Transverse colon (tissue), 4 donors: ENCODE measurements at places on chromosomes 7 and 10. TPM values are rescaled to one million over a fixed set of nuclear protein-coding genes. Genes with fewer than 3 reads are reported as not detected.

CPEB3 gene
- total RNA-seq, result 12.3 TPM

CAV2 gene
- total RNA-seq, result 4.1 TPM

AEBP1 gene
- 96.1 TPM for total RNA-seq

CYP26C1 gene
- not detected for total RNA-seq

BEND7 gene
- total RNA-seq, result 41.4 TPM

ARL4A gene
- 10.5 TPM for total RNA-seq

MKLN1 gene
- total RNA-seq, result 59.9 TPM

CHST15 gene
- total RNA-seq, result 25.4 TPM

PMS2 gene
- 1.4 TPM for total RNA-seq

KLF14 gene
- not detected for total RNA-seq

URGCP gene
- 54.8 TPM for total RNA-seq

RET gene
- total RNA-seq, result 0.37 TPM

C10orf53 gene
- not detected for total RNA-seq

- no peaks in the 10 kb centered on the region for H3K27me3 ChIP-seq
- H3K4me3 ChIP-seq, result no peak overlapping the region
- no peak for DNase-seq
- H3K4me1 ChIP-seq, result no peaks in the 10 kb centered on the region
- no peak overlapping the region for H3K27ac ChIP-seq
These were observed 36.7 kb downstream of the CSGALNACT2 start for GRCh38 chr10:43174969-43175368.

GRCh38 chr7:148155826-148156225, 434.7 kb upstream of the C7orf33 start:
- H3K4me1 ChIP-seq, result peaks cover 4% of the 10 kb centered on the region
- H3K4me3 ChIP-seq, result no peak overlapping the region
- no peaks in the 10 kb centered on the region for H3K27me3 ChIP-seq
- H3K36me3 ChIP-seq, result no peaks in the 10 kb centered on the region
- no peak for DNase-seq
- no peak overlapping the region for H3K27ac ChIP-seq

- no peak overlapping the region for H3K27ac ChIP-seq
- H3K4me1 ChIP-seq, result no peaks in the 10 kb centered on the region
These were observed 225.4 kb upstream of the ZWINT start for GRCh38 chr10:56586461-56586891.

GRCh38 chr10:71367271-71367670, 29.4 kb upstream of the CDH23 start:
- H3K27ac ChIP-seq, result no peak overlapping the region
- no peaks in the 10 kb centered on the region for H3K36me3 ChIP-seq

DNA sequence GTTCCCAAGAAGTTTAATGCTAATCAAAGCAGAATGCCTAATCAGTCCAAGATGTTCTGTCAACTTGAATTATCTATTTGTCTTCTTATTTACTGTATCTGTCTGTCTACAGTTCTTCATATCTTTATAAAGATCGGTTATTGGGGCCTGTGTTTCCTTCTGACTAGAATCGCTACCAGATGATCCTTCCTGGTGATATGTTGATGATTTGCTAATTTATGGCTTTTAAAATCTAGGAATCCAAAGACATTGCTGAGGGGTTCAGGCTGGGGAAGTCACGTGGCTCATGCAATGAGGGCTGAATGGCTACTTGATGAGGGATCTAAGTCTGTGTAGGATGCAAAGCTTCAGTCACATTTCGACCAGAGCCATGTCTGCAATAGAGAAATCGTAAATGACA, 536.3 kb downstream of the KCNMA1 start:
- H3K27me3 ChIP-seq, result no peaks in the 10 kb centered on the region
- H3K27ac ChIP-seq, result no peak overlapping the region
- H3K4me3 ChIP-seq, result no peak overlapping the region
- DNase-seq, result no peak

DNA sequence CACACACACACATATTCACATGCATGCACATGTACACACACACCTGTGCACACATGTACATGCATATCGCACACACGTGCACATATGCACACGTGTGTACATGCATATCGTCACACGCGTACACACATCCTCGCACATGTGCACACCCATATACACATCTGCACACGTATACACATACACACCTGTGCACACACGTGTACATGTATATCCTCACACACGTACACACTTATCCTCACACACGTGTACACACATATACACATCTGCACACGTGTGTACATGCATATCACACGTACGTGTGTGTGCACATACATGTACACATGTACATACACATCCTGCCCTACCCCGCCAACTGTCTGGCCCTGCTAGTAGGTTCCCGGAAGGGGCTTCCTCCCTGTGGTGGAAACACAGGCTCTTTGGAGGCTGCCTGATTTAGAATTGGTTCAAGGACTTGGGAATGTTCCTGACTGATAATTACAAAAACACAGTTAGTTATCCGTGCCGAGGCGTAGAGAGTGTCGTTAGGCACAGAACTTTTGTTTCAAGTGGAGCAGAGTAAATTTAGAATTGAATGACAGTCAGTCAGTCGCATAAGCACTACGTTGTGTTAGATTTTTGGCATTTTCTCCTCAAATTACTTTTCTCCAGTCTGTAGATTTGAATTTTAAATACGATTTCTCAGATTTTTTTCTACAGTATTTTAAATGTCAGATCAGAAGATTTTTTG, 18.5 kb upstream of the PRKAR1B start:
- no peaks in the 10 kb centered on the region for H3K27me3 ChIP-seq
- H3K4me3 ChIP-seq, result no peak overlapping the region
- H3K36me3 ChIP-seq, result peaks cover 4% of the 10 kb centered on the region
- no peak for DNase-seq

- no peak overlapping the region for H3K27ac ChIP-seq
- H3K4me1 ChIP-seq, result no peaks in the 10 kb centered on the region
- no peaks in the 10 kb centered on the region for H3K27me3 ChIP-seq
- no peaks in the 10 kb centered on the region for H3K36me3 ChIP-seq
- DNase-seq, result no peak
These were observed 209.0 kb downstream of the DIP2C start for GRCh38 chr10:480498-480927.

DNA sequence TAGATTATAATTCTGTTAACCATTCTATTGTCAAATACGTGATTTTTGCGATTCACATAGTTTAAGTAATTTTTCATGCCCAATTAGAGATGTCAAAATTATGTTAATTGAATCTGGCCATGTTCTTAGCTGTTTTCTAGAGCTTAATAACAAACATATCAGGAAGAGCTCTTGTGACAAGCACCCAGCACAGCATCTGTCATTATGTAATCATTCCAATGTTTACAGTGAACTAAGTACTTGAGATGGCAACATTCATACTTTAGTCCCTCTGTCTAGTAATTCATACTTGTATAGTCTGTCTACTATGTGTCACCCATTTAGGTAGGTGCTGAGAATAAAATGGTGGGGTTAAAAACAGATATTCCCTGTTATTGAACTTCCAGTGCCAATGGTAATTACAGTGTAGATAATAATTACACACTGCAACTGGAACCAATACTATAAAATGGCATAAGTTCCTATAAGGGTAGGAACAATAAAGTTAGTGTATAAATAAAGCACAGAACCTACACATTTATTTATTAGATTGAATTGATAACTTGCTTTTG, 55.2 kb downstream of the ZEB1 start:
- no peak overlapping the region for H3K27ac ChIP-seq
- H3K27me3 ChIP-seq, result no peaks in the 10 kb centered on the region
- H3K4me1 ChIP-seq, result no peaks in the 10 kb centered on the region
- DNase-seq, result no peak
- no peak overlapping the region for H3K4me3 ChIP-seq

- H3K4me3 ChIP-seq, result no peak overlapping the region
- H3K27me3 ChIP-seq, result no peaks in the 10 kb centered on the region
- DNase-seq, result no peak
- no peak overlapping the region for H3K27ac ChIP-seq
- H3K4me1 ChIP-seq, result no peaks in the 10 kb centered on the region
These were observed 29.9 kb upstream of the RAPGEF5 start for GRCh38 chr7:22386865-22387264.

- no peak for DNase-seq
- H3K36me3 ChIP-seq, result no peaks in the 10 kb centered on the region
- H3K27me3 ChIP-seq, result no peaks in the 10 kb centered on the region
- no peak overlapping the region for H3K4me3 ChIP-seq
- H3K27ac ChIP-seq, result no peak overlapping the region
- no peaks in the 10 kb centered on the region for H3K4me1 ChIP-seq
These were observed 471.9 kb upstream of the CELF2 start for GRCh38 chr10:10545771-10546170.

GRCh38 chr7:91265693-91266066, 1.4 kb downstream of the FZD1 start:
- no peaks in the 10 kb centered on the region for H3K4me1 ChIP-seq
- no peaks in the 10 kb centered on the region for H3K27me3 ChIP-seq
- no peaks in the 10 kb centered on the region for H3K36me3 ChIP-seq
- peak overlapping the region; percentile 96 for H3K4me3 ChIP-seq

DNA sequence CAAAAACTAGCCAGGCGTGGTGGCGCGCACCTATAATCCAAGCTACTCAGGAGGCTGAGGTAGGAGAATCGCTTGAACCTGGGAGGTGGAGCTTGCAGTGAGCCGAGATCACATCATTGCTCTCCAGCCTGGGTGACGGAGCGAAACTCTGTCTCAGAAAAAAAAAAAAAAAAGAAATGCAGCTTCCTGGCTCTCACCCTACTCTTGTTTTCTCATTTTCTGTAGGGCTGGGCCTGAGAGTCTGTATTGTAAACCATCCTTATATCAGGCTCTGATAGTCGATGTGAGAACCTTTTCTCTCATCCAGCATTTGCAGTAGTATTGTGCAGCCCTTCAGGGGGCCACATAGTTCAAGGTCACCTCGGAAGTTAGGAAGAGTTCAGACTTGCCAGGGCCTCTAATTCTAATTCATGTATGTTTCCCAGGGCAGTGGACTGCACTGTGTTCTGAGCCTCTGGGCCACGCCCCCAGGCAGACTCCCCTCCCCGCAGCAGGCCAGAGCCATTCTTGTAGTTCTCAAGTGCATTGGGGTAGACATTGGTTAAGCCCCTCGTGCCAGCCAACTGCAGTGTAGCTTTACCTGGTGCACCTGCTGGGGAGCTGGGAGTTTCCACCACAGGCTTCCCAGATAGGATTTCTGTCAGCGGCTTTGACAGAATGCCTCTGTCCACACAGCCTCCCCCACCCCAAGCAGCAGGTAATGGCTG, 38.3 kb upstream of the PDCD4 start:
- H3K27ac ChIP-seq, result no peak overlapping the region
- no peaks in the 10 kb centered on the region for H3K36me3 ChIP-seq

DNA sequence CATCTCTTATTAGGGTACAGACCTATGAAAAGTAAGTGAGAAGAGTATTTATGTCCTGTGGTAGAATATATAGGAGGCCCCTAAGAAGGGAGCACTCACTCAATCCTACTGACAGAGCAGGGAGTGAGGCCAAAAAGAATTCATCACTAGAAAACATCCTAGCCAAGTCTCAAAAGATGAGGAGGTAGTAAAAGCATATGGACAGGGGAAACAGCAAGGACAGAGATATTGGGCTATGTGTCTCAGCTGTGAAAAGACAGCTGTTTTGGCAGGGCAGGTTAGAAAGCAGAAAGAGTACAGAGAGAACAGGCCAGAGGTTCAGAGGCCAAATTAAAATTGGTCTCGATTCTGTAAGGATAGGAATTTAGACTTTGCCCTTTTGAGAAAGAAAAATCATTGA, 548.3 kb upstream of the ANKRD30A start:
- H3K4me1 ChIP-seq, result no peaks in the 10 kb centered on the region
- H3K36me3 ChIP-seq, result no peaks in the 10 kb centered on the region
- no peaks in the 10 kb centered on the region for H3K27me3 ChIP-seq
- no peak for DNase-seq
- H3K4me3 ChIP-seq, result no peak overlapping the region

- DNase-seq, result no peak
- H3K4me1 ChIP-seq, result peaks cover 16% of the 10 kb centered on the region
- H3K27me3 ChIP-seq, result no peaks in the 10 kb centered on the region
These were observed 162.7 kb downstream of the ETV1 start for GRCh38 chr7:13826752-13827151.

GRCh38 chr10:72851509-72851908, 42.0 kb upstream of the OIT3 start:
- H3K36me3 ChIP-seq, result no peaks in the 10 kb centered on the region
- H3K27me3 ChIP-seq, result no peaks in the 10 kb centered on the region
- H3K4me1 ChIP-seq, result no peaks in the 10 kb centered on the region
- H3K27ac ChIP-seq, result no peak overlapping the region
- H3K4me3 ChIP-seq, result no peak overlapping the region

DNA sequence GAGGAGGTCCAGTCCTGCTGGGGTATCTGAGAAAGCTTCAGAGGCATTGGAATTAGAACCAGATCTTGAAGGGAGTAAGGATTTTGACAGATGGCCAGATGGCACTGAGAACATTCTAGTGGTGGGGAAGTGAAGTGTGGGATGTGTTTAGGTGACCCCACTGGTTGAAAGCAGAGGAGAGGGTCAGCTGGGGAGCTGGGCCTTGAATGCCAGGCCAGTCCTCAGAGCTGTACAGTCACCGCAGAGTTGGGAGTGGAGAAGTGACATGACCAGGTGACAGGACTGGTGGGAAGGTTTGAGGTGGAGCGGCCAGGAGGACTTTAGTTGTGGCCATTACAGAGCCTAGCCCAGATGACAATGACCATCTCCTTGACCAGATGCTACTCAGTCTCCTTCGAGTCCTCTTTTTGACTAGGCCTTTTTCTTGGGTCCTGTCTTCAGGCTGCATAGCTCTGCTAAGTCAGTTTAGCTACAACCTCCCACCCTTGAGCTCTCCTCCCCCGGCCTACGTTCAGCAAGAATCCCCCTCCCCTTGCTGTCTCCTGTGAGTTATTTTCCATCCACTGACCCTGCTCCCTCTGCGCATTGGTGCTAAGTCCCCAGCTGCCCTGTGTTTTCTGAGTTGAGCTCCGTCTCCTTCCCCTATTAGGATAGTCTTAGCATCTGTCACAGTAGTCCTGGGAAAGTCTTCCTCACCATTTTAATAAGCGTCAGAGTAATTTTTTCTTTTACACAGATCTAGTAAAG, 56.3 kb downstream of the CCNY start:
- no peaks in the 10 kb centered on the region for H3K36me3 ChIP-seq
- H3K27me3 ChIP-seq, result no peaks in the 10 kb centered on the region
- no peak for DNase-seq
- no peak overlapping the region for H3K27ac ChIP-seq
- no peaks in the 10 kb centered on the region for H3K4me1 ChIP-seq
